ENCODE measurements at places on chromosomes 16 and 17.

DNA sequence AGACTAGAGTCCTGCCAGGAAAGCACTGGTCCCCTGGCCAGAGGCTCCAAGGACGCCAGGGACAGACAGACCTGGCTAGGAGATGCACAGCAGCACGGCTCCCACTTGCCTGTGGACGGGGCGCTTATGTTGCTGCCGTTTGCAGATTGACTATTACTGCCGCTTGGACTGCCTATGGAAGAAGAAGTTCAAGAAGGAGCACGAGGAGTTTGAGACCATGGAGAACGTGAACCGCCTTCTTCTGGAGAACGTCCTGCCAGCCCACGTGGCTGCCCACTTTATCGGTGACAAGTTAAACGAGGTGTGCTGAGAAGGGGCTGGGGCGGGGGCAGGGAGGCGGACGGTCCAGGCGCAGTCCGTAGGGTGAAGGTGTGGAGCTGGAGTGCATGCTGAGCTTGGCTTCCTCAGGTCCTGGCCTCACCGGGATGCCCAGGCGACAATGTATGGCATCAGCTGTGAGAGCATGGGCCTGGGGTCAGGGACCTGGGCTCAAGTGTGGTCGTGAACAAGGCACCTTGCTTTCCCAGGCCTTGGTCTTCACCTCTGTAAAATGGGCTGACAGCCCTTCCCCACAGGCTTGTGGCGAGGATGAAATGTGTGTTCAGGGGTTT lies 45.6 kb downstream of the ADCY7 start:
- DNase-seq: no peak

- DNase-seq: peak; percentile 84
These were observed 24.4 kb upstream of the GPT2 start for GRCh38 chr16:46859719-46860152.

DNA sequence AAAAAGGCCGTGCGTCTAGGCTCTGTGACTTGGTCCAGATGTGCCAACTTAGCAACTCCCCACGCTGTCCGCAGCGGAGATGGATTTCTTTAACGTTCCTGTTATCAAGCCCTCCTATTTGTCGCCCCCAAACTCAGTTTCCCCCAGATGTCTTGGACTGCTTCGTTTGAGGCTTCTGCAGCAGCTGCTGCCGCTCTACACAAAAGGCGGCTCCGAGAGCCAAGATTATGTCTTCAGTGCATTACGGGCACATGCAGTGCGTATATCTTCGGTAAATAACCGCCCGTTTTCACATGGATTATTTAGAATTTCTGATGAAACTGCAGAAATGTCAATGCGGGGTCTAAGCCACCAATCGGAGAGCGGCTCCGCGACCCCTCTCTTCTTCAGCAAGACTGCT lies 240.6 kb upstream of the ZFHX3 start:
- DNase-seq: no peak

GRCh38 chr17:78610951-78611511 lies 33.8 kb upstream of the DNAH17 start:
- DNase-seq: no peak

DNA sequence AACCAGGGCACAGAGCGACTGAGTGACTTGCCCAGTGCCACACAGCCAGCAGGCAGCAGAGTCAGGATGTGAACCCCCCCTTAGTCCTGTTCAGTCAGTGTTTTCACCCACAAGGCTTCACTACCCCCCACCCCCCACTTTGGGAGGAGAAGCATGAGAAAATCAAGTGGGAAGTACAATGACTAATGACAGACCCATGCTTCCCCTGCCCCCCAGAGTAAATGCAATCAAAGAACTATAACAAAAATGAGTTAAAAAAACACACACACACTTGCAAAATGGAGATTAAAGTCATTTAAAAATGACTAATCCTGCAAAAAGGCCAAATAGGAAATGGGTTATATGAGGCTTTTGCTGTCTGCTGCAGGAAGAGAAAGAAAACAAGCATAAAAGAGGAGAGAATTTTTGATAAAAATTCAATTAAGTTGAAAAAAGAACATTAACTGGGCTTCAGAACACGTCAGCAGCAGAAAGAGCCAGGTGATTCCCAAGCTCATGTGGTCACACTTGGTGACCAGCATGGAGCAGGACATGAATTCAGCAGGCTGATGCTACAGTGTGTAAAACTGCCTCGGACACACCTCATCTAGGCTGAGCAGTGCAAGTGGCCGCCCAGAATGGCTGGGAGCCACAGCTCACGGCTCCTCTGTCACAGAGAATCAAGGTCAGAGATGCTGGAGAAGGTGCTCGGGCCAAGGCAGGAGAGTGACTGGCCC lies 212.3 kb downstream of the ZNF423 start:
- no peak for DNase-seq

DNA sequence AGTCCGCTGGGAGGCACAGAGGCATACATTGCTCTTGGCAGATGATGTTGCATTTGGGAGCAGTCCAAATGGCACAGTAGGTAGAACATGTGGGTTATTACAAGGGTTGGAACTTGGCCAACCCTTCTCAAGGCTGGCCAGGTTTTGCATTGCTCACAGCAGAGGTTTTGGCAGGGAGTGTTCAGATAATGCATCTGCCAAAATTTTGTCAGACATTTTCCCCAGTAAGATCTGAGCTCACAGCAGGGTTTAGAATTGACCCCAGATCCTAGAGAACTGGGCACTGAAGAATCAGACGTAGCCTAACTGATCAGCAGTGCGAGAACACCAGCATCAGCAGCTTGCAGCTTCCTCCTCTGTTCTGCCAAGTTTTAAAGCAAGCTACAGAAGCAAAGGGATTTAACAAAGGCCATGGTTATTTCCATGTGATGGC lies 468.8 kb upstream of the KIF2B start:
- no peak for DNase-seq

GRCh38 chr17:4109449-4109848 lies 33.4 kb downstream of the ZZEF1 start:
- DNase-seq: no peak

- DNase-seq: no peak
These were observed 45.3 kb downstream of the NLK start for GRCh38 chr17:28087743-28088142.

DNA sequence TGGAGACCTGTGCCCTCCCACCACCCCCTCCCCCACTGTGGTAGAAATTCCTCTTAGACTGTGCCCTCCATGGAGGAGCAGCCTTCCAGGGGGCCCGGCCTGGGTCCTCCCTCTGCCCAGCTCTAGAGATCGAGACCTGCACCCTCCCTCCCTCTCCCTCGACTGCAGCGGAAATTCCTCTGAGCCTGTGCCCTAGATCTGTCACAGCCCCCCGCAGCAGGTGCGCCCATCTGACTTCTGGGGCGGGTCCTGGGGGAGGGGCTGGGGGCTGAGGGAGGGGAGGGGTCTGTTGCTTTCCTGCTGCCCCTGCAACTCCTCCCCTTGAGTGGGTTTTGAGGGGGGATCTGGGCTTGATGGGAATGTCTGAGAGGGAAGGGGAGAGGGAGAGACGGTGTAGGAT lies 177.8 kb upstream of the GSE1 start:
- DNase-seq: no peak

GRCh38 chr16:27472091-27473020 lies 70.4 kb downstream of the IL21R start:
- DNase-seq: no peak

GRCh38 chr16:73196670-73197069 lies 148.7 kb upstream of the ZFHX3 start:
- DNase-seq: peak; percentile 75

DNA sequence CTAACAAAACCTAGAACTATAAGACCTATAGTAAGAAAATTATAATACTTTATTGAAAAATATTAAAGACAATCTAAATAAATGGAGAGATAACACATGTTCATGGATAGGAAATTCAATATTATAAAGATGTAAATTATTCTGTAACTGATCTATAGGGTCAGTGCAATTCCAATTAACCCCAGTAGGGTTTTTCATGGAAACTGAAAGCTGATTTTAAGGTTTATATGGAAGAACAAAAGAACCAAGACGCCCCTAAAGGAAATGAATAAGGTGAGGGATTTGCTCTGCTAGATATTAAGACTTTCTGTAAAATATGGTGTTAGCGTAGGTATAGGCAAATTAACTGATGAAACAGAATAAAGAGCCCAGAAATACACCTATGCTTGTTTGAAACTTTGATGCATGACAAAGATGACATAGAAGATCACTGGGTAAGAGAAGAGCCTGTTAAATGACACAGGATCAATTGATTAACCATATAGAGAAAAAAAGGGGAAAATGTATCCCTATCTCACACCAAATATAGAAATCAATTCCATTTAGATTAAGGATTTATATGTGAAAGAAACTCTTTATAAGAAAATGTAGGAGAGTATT lies 3.0 kb downstream of the ICAM2 start:
- DNase-seq: no peak

DNA sequence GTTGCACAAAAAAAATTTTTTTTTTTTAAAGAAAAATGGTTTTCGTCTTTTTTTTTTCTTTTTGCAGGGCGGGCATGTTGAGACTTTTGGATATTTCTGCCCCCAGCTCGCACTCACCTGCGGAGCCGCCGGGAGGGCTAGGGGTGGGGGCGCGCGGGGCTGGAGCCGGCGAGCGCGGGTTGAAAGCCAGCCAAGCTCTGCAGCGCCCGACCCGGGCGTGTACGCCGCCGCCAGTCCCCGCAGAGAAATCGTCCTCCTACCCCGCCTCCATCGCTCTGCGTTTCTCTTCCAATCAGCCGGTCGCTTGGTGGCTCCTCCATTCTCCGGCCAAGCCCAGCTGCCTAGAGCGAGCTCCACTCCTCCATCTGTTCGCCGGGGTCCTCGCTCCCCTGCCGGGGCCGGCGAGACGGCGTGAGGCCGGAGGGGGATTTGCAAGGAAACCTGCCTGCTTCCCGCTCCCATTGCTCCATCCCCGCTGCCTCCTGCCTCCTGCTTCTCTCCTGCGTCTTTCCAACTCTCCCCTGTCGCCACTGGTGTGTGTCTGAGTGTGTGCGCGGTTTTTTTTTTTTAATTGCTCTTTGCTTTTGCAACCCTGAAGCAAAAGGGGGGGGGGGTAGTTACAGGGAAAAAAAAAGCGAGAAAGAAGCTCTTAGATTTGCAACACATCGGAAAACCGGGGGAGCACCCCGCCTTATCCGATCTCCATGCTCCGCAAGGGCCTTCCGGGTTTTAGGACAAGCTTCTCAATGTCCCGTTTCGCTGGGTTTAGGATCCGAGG lies 1.8 kb upstream of the UBTF start:
- DNase-seq: peak; percentile 76

GRCh38 chr16:23026784-23027362 lies 122.4 kb downstream of the USP31 start:
- peak; percentile 45 for DNase-seq

DNA sequence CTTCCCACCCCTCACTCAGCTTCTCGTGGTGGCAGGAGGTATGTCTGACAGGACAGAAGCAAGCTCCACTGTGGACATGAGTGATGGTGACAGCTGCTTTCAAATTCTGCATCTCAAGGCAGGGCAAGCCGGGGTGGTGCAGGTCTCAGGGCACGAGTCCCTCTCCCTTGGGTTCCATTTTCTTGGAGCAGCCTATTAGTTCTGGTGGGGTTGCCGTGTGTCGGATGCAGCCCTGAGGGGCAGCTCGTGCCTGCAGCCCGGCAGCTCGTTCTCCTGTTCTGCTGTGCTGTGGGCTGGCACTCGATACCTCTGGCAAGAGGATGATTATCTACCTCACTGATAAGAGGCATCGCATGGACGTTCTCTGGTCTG lies 16.5 kb upstream of the CLEC18C start:
- no peak for DNase-seq

GRCh38 chr16:82040296-82040695 lies 5.2 kb downstream of the HSD17B2 start:
- no peak for DNase-seq

DNA sequence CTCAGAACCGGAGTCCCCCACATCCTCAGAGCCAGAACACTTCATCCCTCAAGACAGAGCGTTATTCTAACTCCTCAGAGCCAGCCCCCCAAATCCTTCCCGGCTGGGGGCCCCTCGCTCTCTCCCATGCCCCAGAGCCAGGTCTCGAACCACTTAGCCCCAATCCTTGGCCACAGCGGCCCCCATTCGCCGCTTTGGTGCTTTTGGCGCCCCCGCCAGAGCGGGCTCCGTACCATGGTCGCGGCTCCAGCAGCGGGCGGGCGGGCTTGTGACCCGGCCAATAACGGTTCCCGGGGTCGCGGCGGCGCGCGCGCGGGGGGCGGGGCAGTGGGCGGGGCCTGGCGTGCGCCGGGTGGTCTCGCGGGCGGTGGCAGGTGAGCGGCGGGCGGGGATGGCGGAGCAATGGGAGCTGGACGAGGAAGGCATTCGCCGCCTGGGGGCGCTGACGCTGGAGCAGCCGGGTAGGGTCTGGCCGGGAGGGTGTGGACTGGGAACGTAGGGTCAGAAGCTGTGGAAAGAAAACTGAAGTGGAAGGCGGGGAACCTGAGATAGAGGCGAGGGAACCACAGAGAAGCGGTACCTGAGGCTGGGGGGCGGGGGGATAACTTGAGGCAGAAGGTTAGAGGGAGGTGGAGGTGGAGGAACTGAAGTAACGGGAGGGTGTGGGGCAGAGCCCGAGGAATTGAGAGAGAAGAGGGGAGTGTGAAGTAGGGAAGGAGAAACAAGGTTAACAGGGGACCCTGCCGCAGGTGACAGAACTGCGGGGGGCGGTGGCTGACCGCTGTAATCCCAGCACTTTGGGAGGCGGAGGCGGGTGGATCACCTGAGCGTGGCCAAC lies at the start of the genes KCTD19 and LRRC36:
Gene KCTD19 (minus strand): TSS at position 270 of the 838 bp plus-strand sequence. CDS start 34 bp downstream, at position 236.
Gene LRRC36 (plus strand): TSS at position 344 of the 838 bp plus-strand sequence. CDS start 48 bp downstream, at position 392.
- DNase-seq: peak; percentile 97

DNA sequence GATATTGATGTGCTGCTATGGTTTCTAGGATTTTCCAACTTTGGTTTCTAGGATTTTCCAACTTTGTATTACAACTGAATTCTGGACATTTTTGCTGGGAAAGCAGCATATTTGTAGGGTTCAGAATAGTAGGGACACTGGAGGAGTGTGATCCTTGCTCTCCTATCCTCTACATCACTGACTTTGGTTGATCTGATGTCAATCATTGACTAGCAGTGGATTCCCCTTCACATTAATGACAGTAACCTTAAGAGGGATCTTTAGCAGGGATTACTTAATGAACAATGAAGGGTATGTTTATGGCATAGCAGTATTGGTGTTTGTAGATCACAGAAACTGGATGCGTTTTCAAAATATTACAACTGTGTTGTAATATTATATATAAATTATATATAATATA lies 67.4 kb downstream of the MAP2K4 start:
- DNase-seq: no peak

Measured in Calu3 (cell line).